ENCODE measurements at places on chromosomes 1 and 21. TPM values are rescaled to one million over a fixed set of nuclear protein-coding genes. Genes with fewer than 3 reads are reported as not detected.
A peak's percentile ranks its signal among the peaks of the same experiment; 100 is the strongest.

- DNase-seq = no peak
- no peaks in the 10 kb centered on the region for H3K4me1 ChIP-seq
- peaks cover 9% of the 10 kb centered on the region for H3K36me3 ChIP-seq
These were observed 12.5 kb downstream of the MECR start for GRCh38 chr1:29218223-29218622.

GRCh38 chr1:36802018-36802417, 232.3 kb downstream of the GRIK3 start:
- H3K4me3 ChIP-seq = no peak overlapping the region
- H3K4me1 ChIP-seq = no peaks in the 10 kb centered on the region
- no peaks in the 10 kb centered on the region for H3K36me3 ChIP-seq
- no peaks in the 10 kb centered on the region for H3K27me3 ChIP-seq
- no peak overlapping the region for H3K27ac ChIP-seq

DNA sequence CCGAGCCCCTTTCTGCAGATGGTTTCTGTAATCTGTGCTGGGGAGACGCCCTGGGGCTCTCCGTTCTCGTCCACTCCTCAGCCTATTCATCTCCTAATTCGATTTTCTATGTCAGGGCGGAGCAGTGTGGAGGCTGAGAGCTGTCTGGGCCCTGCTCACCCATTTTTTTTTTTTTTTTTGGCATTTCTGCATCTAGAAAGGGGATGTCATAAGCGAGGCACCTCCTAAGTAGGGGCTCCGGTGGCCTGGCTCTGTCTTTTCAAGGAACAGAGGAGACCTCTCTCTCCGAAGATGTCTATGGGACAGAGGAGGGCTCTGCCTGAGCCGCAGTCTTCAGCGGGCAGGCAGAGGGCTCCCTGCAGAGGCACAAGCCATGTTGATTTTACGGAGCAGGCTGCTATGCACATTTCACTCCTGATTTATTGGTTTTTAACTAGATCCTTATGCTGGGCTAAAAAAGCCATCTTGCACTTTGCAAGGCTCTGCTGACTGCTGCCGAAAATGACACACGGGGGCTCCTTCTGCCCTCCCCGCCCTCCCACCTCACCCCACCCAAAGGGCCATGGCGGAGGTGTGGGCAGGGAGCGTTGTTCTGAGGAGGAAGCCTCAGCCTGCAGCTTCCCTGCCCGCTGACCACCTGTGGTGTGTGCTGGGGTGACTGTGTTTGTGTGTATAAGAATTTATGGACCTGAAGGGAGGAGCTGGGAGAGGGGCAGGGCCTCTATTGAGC, 71.0 kb downstream of the FOXD2 start:
- H3K4me3 ChIP-seq = no peak overlapping the region
- H3K27ac ChIP-seq = no peak overlapping the region
- H3K4me1 ChIP-seq = no peaks in the 10 kb centered on the region
- no peaks in the 10 kb centered on the region for H3K27me3 ChIP-seq

- peak; percentile 22 for DNase-seq
- H3K27ac ChIP-seq = no peak overlapping the region
- no peaks in the 10 kb centered on the region for H3K4me1 ChIP-seq
- H3K36me3 ChIP-seq = no peaks in the 10 kb centered on the region
- no peaks in the 10 kb centered on the region for H3K27me3 ChIP-seq
These were observed 43.5 kb upstream of the SCCPDH start for GRCh38 chr1:246680696-246681130.

FAM167B gene
- polyA plus RNA-seq = 30.5 TPM

RAB7B gene
- polyA plus RNA-seq = 5.3 TPM

VHLL gene
- polyA plus RNA-seq = not detected

C1QC gene
- polyA plus RNA-seq = 125 TPM

Measured in lung (tissue), 17 donors.